Heart right ventricle (tissue), 16 donors: ENCODE measurements at places on chromosomes 13 and 19. TPM values are rescaled to one million over a fixed set of nuclear protein-coding genes. Genes with fewer than 3 reads are reported as not detected.

- no peaks in the 10 kb centered on the region for H3K27me3 ChIP-seq
- DNase-seq: peak; percentile 35
- no peaks in the 10 kb centered on the region for H3K36me3 ChIP-seq
- no peak overlapping the region for H3K4me3 ChIP-seq
These were observed 75.3 kb downstream of the CACNA1A start for GRCh38 chr19:13430790-13431582.

GRCh38 chr19:40594255-40594654 lies 6.9 kb upstream of the LTBP4 start:
- no peak for DNase-seq
- no peaks in the 10 kb centered on the region for H3K36me3 ChIP-seq
- H3K4me3 ChIP-seq: no peak overlapping the region
- no peaks in the 10 kb centered on the region for H3K27me3 ChIP-seq

DNA sequence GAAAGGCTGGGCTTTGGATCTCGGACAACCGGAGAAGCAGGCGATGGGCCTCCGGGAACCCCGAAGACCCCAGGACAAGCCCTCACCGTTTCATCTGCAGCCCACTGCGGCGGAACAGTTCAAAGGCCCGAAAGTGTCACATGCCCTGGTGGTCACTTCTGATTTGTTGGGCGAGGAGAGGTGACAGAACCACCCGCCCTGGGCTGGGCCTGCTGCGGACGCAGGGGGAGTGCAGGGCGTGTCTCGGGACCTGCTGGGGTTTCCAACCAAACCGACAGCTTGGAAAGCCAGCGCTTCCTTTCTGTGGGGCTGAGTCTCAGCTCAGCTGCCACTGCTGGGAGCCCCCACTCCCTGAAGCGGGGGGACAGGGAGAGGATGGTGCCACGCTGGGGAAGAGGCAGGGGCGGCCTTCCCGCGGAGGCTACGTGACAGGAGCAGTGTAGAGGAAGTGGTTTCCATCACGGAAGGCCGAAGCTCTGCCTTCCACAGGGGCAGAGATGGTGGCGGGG lies 22.8 kb upstream of the ZBTB7A start:
- DNase-seq: peak; percentile 48
- H3K27me3 ChIP-seq: no peaks in the 10 kb centered on the region
- H3K36me3 ChIP-seq: peaks cover 7% of the 10 kb centered on the region
- peak overlapping the region; percentile 86 for H3K27ac ChIP-seq

The FARP1 gene
- 18.5 TPM for total RNA-seq
